ENCODE measurements at places on chromosomes 12 and 14. TPM values are rescaled to one million over a fixed set of nuclear protein-coding genes. Genes with fewer than 3 reads are reported as not detected.

LMNTD1 gene
- 23.4 TPM for total RNA-seq

CCDC38 gene
- total RNA-seq = not detected

DNA sequence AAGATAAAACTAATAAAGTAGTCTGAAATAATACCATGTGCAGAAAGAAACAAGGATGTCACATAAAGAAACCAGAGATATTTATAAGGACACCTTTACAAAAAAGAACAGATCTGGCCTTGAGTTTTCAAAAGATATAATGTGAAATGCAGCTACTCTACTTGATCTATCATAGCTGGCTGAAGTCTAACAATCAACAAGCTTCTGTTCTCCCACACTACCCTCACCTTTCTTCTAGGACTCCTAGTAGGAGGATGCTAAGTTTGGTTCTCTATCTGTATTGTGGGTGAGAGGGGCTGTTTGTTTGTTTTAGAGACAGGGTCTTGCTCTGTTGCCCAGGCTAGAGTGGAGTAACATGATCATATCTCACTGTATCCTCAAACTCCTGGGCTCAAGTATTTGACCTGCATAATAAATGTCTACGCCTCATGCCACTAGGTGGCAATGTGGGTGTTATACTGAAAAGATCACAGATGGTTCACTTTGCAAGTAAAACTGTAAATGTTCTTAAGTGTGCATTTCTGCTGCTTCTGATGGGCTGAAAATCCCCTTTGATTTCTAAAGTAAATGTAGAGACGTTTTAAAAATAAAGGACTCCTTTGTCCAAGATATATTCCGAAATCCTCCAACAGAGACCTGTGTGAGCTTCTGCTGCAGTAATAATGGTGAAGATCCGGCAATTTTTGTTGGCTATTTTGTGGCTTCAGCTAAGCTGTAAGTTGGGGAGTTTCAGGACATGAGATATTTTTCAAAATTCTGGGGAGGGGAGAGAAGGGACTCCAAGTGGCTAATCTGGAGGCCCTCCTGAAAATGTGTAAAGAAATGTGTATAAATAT lies 269.3 kb downstream of the DAD1 start:
- DNase-seq = peak; percentile 26

AJUBA gene
- 13.7 TPM for total RNA-seq

DNA sequence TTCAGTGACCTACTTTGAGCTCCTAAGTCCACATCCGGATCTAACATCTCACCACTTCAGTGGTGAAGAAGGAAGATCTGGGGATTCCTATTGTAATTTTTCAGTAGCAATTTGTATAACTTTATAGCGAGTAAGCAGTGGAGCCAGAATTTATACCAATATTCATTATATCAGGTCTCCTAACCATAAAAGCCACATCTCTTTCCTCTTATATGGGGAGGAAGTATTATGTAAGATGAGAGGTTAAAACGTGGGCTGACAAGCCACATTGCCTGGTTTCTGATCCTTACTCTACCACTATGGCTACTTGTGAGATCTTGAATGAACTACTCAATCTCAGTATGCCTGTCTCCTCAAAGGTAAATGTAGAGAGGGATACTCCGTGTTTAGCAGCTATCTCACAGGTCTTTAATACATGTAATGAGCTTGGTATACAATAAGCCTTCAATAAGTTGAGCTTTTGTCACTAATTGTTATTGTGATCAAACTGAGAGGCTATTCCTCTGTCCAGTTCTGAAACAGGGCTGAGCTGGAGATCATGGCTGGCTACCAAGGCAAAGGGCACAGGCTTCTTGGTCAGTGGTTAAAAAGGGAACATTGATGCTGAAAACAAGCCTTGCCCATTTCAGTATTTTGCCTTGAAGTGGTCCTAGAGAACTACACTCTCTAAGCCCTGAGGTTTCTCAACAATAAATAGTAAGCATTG lies 3.3 kb upstream of the TMEM117 start:
- DNase-seq = no peak
